ENCODE measurements at places on chromosomes 11 and 22.

DNA sequence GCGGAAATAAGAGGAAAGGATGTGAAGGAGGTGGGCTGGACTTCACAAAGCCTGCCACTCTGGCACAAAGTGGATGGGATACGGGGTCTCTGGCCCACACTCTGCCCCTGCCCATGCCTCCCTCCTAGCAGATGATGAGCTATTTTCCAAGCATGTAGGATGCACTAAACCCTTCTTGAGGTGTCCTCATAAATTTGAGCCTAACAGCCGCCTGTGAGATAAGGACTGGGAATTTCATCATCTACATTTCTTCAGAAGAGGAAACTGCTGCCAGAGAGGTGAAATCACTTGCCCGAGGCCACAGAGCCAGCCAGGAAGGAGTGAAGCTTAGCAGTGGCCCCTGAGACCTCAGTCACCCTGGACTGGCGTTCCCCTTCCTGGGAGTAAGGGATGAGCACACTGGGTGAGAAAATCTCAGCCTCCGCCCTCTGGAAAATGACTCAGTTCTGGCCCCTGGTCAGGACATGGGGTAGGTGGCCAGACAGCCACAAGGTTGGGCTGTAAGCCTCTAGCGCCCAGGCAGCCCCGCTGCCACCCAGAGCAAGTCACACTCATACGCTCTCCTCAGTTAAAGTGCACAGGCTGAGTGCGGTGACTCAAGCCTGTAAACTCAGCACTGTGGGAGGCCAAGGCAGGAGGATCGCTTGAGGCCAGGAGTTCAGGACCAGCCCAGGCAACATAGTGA, 27.9 kb downstream of the MB start:
- DNase-seq, result peak; percentile 94

- no peak for DNase-seq
Measured at GRCh38 chr22:36211237-36211861, 9.7 kb upstream of the APOL4 start.

DNA sequence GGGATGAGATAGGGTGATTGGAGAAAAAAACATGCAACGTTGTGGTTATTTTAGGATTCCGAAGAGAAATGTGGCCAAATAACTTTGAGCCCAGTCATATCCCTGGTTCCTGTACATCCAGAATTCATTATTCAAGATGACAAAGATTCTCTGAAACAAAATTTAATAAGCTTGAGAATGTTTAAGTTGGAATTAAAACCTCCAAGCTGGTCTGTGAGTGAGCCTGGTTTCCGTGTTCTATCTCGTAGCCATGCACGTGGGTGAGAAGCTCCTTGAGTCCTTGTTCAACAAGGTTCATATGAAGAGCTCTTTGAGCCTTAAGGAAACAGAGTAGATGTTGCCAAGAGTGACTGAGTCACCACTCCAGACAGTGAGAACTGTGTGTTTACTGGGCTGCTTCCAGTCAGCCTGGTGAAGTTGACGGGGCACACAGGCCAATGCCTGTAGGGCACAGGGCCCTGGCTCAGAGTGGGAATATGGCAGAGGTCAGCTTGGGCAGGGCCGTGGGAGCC, 206.5 kb downstream of the NAV2 start:
- DNase-seq, result peak; percentile 93

DNA sequence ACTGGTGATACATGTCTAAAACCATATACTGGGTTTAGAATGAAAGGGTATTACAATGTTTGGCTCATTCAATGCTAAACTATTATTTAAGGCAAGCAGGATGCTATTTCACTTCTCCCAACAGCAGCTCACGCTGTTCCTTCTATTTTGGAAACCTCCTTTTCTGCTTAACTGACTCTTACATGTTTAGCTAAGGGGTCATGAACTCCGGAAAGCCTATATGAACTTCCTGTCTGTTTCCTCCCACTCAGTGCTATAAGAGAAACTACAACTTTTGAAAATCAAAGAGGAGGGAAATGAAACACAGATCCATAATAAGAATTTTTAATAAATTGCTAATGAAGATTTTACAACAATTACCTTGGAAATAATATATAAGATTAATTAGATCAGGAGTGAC, 30.9 kb downstream of the SLC36A4 start:
- no peak for DNase-seq

DNA sequence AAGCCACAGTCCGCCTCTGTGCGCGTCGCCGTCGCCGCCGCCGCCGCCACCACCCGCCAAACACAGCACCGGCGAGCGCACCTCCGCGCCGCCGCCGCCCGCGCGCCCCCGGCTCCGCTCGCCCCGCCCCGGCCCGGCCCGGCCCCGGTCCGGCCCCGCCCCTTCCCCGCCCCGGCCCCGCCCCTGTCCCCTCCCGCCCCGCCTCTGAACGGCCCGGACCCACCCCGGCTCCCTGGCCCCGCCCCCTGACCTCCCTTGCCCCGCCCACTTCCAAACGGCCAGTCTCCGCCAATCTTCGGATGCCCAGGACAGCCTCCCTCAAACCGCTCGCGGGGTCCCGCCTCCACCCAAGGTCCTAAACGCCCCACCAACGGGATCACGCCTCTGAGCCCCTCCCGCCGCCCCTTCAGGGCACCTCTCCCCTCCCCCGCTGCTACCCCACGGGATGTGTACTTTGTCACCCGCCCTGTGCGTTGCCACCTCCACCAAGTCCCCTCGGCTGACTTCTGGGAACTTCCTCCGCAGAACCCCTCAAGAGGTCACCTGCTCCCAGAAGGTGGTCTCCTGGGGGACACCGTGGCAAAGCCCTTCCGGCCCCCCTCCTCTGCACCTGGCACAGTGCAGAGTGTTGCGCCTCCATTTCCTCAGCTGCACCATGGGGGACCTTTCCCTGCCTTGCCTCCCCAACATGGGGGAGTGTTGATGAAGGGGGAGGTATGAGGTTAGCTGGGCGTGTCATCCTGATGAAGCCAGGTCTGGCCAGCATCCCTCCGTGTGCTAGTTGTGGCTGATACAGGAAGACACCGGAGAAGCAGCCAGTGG, at the start of gene KIAA0930:
Gene KIAA0930 (minus strand): TSS at position 85 of the 822 bp plus-strand sequence. CDS start 191 bp downstream, outside the sequence.
- DNase-seq, result peak; percentile 99

GRCh38 chr11:36264011-36264972, 24.9 kb downstream of the COMMD9 start:
- peak; percentile 41 for DNase-seq

DNA sequence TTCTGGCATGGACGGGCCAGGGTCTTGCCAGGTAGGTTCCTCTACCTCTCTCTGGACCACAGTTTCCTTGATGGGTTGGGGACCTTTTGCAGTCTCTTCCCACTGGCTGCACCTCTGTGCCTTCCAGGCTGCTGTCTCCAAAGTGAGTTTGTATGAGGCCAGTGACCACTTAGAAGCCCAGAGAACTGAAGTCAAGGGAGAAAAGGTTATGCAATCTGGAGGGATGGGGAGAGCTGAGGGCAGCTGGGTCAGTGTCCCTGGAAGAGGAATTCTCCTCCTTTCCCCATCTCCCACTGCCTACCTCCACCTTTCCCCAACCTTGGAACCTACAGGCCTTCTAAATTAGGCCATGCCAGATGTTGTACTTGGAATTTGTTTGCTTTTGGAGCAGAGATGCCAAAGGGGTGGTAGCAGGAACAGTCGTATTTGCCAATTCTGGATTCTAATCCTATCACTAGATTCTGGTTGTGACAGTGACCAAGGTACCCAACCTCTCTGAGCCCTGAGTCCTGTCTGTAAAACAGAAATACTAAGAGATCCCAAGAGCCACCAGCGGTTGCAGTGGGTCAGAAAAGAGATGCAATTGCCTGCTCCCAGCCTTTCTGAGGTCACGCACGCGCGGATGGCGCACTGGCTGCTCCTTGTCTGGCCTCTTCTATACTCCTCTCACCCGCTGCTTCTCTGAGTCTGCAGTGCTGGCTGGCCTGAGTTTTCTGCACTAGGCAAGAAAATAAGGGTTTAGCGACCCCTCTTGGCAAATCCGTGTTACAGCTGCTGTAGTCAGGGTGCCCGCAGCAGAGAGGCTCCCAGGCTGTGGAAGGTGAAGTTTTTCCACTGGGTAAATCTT, 10.7 kb upstream of the ACCSL start:
- DNase-seq, result peak; percentile 91

DNA sequence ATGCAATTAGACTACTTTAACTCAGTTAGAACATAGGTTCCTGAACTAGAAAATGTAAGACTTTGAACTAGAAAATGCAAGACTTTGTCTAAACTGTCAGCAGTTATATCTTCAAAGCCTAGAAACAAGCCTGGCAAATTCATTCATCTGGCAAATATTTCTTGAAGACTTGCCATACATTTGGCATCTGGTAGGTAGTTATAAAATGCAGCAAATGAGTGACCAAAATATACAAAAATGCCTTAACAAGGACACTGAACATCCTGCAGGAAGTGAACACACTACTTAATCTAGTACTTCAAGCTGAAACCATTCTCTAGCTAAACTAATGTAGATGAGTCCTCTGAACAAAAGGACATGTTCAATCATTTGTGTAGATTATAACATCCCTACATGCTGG, 84.7 kb upstream of the SCUBE2 start:
- peak; percentile 38 for DNase-seq

Data from osteoblast (primary cell).